ENCODE measurements at places on chromosomes 7 and 10.

- no peak for DNase-seq
These were observed 80.4 kb downstream of the ZNF248 start for GRCh38 chr10:37777056-37777455.

DNA sequence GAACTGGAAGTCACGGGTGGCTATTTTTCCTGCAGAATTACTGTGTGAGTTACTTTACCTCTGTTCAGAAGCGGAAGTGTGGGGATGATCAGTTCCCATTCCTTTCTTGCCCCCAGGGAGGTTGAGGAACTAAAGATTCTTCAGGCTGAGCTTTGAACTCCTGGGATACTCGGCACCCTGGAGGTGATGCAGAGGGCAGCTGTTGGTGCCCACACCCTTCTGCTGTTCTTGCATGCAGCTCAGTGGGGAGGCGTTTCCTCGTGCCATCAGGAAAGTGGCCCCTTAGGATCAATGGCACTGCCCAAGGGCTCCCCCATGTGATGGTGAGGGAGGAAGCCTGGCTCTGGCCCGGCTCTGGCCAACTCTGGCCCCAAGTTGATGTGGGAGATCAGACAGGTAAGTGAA lies 44.7 kb upstream of the MXI1 start:
- no peak for DNase-seq

GRCh38 chr10:59586407-59586891 lies 123.2 kb downstream of the SLC16A9 start:
- DNase-seq, result no peak

DNA sequence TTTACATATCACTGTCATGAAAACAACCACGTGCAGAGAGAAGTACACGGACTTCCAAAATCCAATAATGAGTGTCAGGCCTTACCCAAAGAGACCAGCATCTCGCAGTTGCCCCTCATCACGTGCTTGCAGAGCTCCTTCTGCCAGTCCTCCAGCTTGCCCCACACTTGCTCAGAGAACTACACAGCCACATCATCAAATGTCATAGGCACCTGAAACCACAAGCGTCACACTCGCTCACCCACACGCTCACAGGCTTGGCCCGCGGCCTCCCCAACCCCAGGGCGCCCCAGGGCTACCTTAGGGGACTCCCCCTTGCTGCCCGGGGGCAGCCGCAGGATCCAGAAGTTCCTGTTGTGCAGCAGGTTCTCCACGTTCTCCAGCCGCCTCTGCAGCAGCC lies 123.4 kb upstream of the ZNF746 start:
- DNase-seq, result no peak

DNA sequence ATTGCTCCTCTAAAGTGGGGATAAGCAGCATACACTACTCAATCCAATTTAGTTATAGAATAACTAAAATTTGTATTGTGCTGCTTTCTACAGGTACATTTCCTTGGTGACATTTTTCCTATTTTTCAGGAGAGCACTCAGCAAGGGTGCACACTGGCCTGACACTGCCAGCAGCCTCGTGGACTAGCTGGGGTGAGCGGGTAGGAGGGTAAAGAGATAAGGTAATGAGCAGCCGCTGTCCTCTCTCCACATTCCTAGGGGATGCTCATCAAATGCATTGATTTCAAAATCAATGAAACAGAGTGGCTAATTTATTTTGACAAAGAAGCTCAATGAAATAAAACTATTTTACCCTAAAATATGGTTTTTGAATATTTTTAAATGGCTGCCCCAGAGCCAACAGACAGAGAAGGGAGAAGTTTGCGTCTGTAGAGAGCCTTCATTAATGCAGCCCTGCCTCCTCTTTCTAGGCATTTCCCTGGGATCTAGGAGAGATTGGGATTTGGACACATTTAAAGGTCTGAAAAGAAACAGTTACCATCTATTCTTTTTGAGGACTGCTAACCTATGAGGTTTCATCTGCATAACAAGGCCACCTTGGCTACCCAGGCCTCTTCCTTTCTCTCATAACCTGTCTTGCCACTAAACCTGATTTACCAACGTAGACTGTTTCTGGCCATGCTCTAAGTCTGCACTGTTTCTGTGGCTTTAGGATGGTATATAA lies 561.0 kb downstream of the IPMK start:
- DNase-seq, result no peak

DNA sequence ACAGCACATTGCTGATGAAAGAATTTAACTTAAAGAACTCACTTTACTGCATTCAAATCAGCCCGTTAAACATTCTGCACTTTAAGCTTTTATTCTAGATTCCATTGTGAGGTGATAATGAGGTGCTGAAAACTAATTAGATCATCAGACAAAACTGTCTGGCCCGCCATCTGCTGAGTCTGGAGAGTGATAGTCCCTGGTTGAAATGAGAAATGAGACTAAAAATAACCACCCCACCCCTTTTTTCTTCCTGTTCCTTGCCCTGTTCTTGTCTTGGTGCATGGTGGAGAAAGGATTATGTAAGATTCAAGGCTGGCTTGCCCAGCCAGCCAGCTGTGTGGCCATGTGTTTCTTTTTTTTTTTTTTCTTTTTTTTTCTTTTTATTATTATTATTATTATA lies 277.0 kb upstream of the COBL start:
- DNase-seq, result no peak

- DNase-seq, result no peak
These were observed 5.5 kb downstream of the CHUK start for GRCh38 chr10:100223879-100224278.

GRCh38 chr10:96588616-96589419 lies 2.0 kb upstream of the TM9SF3 start:
- no peak for DNase-seq

DNA sequence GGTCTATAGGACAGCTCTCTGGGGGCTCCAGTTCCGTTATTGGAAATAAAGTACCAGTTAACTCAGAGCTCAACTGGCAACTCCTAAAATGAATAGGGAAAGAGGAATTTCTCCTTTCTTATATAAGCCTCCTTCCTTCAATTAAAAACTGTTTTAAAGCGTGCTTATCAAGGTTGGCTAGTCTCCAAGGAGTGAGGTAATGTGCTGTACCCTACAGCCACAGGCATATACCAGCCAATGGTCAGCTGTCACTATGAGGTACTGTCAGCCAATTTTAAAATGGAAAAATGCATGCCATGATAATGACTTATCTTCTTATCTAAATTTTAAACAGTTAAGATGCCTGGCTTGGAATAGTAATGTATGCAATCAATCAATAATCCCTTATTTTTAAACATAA lies 76.2 kb downstream of the PLCE1 start:
- DNase-seq, result no peak

GRCh38 chr7:159030490-159031134 lies 114.1 kb downstream of the VIPR2 start:
- no peak for DNase-seq

DNA sequence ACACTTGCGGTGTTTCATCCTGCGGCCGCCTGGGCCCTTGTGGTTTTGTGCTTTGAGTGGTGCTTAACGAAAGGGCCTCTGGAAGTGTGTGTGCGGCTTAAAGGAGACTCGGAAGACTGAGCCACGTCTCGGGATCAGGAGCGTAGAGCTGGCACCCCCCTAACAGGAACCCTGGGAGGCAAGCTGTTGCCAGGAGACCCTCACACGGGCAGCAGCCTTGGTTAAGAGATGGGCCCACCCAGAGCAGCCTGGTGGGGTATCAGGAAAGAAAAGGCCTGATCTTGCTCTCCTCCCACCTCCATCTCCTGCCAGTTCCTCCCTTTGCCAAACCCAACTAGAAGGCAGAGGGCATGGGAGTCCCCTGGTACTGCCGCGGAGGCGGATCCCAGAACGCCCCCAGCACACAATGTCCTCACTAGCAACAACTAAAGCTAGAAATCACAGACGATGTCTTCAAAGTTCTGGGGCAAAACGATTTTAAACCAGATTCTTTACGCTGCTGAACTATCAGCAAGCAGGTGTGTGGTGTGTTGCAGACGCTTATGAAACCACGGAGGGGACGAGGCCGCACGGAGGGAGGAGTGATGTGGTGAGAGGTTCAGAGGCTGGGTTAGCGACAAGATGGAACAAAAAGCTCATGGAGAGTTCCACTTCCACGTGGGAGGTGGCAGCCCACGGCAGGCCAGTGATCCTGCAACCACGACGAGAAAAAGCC lies 67.0 kb upstream of the INPP5A start:
- DNase-seq, result no peak

DNA sequence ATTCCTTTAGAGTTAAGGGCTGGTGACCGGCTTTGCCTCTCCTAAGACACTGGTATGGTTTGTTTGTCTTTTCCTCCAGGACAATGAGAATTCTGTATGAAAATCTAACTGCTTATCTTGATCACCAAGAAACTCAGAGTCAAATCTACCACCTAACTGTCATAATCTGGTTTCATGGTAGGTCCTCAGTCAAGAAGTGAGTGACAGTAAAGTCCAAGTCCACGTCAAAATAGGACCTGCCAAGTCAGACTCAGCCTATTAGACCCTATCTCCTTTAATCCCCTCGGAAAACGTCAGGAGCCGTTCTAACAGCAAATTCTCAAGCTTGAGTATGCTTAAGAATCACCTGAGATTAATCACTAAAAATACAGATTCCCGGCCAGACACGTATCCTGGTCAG lies 37.4 kb downstream of the C7orf33 start:
- DNase-seq, result no peak

- no peak for DNase-seq
These were observed 32.0 kb upstream of the CRTAC1 start for GRCh38 chr10:98062424-98062823.

GRCh38 chr10:132977076-132977475 lies 34.7 kb upstream of the CFAP46 start:
- DNase-seq, result no peak

DNA sequence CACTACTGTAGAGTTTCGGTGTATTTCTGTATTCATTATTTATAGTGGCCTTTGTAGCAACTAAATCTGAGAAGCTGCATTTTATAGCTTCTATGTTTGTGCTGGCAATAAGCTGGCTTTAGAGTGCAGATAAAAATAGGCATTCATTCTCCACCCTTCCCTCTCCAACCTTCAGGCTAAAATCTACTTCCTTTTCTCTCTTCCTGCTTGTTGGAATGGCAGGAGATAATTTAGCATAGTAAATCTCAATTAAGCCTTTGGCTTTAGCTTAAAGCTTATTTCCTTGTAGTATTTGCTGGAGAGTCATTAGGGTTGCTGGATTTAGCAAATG lies 58.5 kb downstream of the CPVL start:
- no peak for DNase-seq

- no peak for DNase-seq
These were observed 132.6 kb downstream of the SEMA3D start for GRCh38 chr7:85054306-85054705.

DNA sequence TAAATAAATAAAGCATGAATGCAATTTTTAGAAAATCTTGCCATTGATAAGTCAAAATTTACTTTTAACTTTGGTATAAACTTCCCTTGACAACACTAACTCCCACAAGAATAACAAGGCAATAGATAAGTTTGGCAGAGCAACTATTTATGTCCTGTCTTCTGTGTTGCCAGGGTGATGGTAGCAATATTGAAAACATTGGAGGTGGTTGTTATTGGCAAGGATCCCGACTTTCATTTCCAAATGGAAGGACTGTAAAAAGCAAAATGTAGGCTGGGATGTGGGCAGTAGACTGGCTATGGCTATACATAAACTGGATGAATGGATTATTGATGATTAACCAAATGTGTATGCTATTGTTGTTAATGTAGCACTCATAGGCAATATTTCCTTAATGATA lies 134.9 kb upstream of the CACNA2D1 start:
- DNase-seq, result no peak

DNA sequence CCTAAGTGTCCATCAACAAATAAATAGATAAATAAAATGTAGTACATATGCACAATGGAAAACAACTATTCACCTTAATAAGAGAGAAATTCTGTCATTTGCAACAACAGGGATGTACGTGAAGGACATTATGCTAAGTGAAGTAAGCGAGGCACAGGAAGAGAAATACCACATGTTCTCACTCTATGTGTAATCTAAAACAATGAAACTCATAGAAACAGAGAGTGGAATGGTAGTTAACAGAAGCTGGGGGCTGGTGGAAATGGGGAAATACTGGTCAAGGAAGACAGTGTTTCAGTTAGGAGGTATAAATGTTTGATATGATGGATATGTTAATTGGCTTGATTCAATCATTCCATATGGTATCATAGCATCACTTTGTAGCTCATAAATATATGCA lies 43.1 kb downstream of the ARL4A start:
- DNase-seq, result no peak

DNA sequence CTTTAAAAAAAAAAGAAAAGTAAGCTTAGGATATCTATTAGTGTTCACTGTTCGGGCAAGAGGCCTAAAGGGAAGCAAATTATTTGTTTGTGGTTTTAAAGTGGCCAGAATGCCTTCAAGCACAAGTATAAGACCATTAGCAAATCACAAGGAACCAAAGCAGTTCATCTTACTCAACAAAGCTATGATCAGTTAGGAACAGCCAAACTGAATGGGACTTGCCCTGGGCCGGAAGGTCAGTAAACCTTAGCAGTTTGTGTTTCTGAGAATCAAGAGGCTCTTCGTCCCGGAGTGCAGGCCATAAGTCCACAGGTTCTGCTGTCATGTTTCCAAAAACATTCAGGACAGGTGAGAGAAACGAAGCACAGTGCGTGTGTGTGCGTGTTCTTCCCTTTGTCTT lies 4.5 kb downstream of the FBXW4 start:
- no peak for DNase-seq

DNA sequence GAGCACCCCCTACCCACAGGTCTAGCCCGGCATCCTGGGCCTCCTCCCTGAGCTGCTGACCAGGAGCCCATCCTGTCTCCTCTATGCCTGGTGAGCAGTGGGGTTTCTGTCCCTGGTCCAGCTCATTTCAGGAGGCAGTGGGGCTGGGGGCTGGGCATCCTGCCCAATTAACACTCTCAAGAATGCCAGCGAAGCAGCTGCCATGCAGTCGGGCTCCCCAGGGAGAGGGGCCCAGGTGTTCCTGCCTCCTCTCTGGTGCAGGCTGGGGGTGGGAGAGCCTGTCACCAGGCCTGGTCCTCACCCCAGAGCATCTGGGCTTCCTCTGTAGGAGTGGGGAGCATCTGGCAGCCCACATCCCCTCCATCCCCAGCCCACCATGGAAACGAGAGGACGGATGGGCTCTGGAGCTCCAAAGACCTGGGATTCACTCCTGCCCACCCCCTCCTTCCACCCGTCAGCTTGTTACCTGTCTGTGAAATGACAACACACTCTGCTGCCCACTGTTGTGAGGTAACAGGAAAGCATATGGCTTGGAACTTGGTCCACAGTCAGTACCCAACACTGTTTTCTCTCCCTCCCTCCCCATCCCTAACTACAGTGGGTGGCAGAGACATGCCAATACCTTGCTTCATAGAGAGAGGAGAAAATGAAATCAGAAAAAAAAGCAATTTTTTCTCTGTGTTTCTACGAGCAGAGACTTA lies 69.1 kb downstream of the SLIT1 start:
- no peak for DNase-seq

- DNase-seq, result no peak
These were observed 22.5 kb downstream of the UPP1 start for GRCh38 chr7:48111596-48111995.

- DNase-seq, result no peak
These were observed 225.8 kb upstream of the PHYHIPL start for GRCh38 chr10:58950618-58951017.

Measured in activated naive CD4-positive, alpha-beta T cell (primary cell).